Colonic mucosa (tissue), 4 donors: ENCODE measurements at places on chromosomes 3 and 15.

DNA sequence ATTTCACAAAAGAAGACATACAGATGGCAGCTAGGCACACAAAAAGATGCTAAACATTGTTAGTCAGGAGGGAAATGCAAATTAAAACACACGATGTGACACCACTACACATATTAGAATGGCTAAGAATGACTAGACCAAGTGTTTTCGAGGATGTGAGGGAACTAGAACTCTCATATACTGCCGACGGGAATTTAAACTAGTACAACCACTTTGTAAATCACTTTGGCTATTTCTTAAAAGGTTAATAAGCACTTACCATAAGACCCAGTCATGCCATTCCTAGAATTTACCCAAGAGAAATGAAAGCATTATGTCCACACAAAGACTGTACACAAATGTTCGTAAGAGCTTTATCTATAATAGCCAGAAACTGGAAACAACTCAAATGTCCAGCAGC lies 5.6 kb downstream of the CEP70 start:
- DNase-seq = no peak

DNA sequence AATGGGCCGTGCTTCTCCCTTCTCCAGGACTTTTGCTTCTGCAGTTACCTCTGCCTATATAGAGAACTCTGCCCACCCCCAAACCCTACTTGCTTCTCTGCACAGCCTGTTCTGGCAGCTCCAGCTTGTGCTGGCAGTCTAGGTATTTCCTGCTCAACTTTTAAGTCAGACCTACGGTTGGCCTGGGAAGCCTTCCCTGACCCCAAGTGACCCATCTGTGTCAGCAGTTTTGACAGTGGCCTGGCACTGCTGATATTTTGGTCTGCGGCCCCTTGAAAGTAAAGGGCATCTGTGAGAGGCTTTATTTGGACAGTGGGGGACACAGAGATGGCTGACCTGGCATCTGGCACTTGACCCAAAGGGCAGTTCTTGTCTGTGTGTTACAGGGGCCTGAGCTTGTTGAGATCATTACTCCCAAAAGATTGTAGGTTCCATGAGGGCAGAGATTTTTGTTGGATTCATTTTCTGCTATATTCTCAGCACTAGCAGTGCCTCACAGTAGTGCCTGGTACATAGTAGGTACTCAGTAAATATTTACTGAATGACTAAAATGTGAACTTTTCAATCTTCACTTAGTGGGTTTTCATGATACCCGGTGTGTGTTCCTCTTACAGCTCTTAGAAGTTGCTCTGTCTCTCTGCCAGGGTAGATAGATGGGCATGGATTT lies 55.2 kb upstream of the TRAK1 start:
- DNase-seq = peak; percentile 25

DNA sequence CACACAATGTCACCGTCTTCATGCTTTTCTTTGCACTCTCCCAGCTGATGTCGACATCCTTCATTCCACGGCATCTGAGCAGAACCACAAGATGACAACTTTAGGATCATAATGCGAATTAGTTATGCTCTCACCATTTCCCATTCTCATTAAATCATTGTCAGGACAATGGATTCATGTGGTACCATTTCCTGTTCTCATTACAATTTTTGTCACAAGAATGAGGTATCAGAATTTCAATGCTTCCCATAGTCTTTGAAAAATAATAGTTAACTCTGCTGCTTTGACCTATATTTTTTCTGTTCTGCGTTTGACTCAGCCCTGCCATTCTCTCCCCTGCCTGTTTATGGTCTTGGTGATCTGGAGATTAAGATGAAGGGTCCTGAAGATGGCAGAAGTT lies 175.7 kb upstream of the MDFIC2 start:
- no peak for DNase-seq

GRCh38 chr3:122825460-122825859 lies 30.6 kb downstream of the SLC49A4 start:
- DNase-seq = no peak

GRCh38 chr15:81825136-81825535 lies 220.7 kb downstream of the MEX3B start:
- no peak for DNase-seq

GRCh38 chr15:101206176-101206591 lies 45.7 kb downstream of the CHSY1 start:
- DNase-seq = no peak

DNA sequence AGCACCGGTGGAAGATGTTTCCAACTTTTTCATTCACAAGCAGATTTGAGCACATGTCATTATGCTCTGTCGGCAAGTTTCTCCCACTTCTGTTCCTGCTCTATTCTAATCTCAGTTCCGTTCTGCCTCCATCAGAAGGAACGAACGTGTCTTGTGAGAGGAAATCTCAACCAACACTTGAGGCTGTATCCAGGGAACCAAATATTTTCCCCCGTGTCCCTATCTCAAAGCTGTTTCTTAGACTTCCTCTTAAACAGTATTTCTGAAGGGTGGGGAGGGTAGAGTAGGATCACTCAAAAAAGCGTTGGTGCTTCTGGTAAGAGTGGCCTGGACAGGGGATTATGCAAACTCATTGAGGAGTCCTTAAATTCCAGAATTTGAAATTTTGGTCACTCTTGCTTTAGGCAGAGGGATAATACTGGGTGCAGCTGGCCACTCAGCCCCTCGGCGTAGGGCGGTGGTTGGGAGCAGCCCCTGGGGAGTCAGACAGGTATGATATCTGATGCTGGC lies 54.9 kb downstream of the FRMD4B start:
- no peak for DNase-seq

GRCh38 chr3:65814845-65815578 lies 223.7 kb downstream of the MAGI1 start:
- no peak for DNase-seq

GRCh38 chr15:58115692-58116091 lies 22.5 kb upstream of the AQP9 start:
- no peak for DNase-seq

DNA sequence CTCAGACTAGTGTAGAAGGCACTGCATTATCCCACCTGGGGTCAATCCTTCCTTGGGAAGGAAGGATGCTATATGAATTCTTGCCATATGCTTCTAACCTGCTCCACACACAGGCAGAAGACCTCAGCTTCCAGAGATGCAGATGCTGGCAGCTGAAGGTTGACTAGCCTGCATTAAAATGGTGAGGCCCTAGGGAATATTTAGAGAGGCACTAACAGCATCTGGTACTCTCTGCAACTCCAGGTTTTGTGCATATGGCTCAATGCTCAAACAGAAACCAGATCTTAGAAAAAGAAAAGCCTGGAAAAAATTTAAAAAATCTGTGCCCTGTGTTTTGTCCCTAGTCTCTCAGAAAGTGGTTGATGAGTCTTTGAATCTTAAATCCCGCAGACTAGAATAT lies 56.0 kb upstream of the MYRIP start:
- no peak for DNase-seq

GRCh38 chr3:132325634-132326033 lies 8.4 kb downstream of the ACP3 start:
- no peak for DNase-seq

- no peak for DNase-seq
Observed at GRCh38 chr3:147987549-147987948, 578.4 kb downstream of the ZIC1 start.

GRCh38 chr15:56082263-56082761 lies 88.9 kb upstream of the NEDD4 start:
- no peak for DNase-seq

GRCh38 chr3:195807681-195808121 lies 4.0 kb downstream of the MUC4 start:
- DNase-seq = peak; percentile 52

DNA sequence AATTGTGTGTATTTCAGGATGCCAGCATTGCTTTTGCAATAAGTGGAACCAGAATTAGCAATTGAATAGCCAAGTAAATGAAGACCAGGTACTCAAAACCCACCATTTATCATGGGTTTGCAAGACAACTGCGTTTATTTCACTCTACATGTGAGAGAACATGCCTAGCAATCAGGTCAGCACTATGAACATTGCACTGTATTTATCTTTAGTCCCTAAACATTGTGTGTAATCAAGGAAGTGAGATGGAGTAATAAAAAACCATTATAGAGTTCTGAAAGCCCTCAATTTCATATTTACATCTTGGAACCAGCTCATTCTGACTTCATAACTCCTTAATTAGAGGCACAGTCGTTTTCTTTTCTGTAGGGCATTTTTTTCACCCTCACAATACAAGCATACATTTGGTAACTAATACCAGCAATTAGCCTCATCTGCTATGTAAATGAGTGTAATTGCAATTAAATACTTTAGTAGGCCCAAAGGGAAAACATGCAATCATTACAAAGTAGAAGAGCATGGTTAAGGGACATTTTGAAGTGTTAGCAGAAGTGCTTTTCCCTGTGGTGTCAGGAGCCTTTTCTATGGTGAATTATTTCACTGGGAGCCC lies 153.1 kb upstream of the DPH6 start:
- DNase-seq = no peak

- no peak for DNase-seq
Observed at GRCh38 chr15:66515901-66516322, 10.8 kb downstream of the ZWILCH start.

GRCh38 chr3:116770815-116771450 lies 61.4 kb downstream of the TUSC7 start:
- peak; percentile 67 for DNase-seq

DNA sequence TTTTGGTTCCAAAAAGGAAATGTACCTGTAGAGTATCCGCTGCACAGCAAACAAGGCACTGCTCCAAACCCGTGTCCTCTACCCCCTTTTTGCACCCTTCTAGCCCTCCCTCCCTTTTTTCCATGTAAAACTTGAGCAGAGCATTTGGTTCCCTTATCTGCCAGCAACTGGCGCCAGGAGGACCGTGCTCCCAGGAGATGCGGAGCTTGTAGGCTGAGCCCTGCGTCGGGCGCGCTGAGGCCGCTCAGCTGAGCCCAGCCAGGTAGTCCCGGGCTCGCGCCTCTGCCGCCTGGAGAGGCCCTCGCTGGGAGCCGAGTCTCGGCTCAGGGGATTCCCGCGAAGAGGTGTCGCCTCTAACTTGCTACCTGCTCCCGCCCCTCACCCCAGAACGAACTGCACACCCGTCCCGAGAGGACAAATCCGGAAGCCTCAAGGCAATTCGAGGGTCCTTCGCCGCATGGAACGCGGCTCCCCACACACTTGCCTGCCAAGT lies 575 bp downstream of the TRPM7 start:
- DNase-seq = no peak

DNA sequence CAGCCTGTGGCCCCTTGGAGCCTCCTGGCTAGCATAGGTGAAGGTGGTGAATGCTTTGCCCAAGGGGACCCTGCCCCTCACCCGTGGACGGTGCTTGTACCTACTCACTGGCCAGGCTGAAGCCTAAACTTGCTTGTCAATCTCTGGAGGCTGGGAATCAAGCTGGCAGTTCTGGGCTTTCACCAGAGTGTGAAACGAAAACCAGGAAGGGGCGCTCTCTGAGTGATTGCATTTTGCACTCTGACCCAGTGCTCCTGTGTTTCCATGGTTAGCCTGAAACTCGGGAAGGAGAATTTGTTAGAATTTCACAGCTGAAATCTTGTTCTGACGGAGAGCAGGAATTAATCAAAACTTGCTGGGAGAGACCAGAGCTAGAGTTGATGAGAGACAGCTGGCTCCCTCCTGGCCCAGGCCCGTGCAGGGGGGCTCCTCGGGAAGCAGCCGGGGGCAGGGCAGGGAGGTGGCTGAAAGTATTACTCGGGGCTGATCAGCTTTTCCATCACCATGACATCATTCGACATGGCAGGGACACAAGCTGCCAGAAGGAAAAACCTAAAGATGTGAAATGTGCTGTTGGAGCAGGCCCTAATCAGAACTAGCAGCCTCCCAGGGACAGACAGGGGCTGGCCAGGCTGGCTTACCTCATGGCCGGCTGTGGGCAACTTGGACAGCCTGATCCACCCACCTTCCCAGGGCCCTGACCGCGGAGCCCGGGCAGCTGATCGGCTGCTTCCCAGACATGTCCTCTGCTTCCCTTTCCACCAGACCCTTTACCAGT lies 323.6 kb upstream of the CTDSPL start:
- DNase-seq = no peak

- DNase-seq = peak; percentile 83
Observed at GRCh38 chr15:31328969-31329639, 2.5 kb downstream of the KLF13 start.

DNA sequence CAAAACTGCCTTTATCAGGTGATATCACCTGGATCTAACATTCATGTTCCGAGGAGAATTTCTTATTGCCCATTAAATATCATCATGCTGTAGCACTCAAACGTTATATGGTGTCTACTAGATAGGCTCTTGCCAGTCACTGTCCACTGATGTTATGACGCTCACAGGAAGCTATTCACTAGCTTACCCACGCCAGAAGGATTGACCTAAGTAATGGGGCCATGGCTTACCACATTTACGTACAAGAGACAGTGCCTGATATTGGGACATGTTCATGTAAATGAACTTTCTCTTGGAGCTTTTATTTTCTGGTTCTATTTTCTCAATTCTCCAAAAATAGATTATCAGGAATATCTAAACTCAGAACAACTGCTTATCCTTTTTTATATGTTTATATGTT lies 91.7 kb upstream of the NAALADL2 start:
- DNase-seq = no peak

DNA sequence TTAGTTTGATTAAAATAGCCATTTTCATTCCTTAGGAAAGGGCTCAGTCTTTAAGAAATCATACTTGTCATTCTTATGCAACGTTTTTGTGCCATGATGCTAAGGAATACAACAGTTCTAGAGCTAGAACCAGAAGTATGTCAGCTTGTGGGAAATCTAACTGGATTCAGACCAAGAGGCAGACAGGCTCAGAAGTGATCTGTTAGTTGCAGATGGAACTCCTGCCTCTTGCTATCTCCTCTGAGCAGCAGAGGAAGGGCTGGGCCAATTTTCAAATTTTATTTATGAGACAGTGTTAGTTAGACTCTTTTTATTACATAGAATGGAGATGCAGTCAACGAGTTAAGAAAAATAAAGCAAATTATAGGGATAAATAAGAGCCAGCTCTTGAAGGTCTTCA lies 48.5 kb upstream of the RYR3 start:
- no peak for DNase-seq

DNA sequence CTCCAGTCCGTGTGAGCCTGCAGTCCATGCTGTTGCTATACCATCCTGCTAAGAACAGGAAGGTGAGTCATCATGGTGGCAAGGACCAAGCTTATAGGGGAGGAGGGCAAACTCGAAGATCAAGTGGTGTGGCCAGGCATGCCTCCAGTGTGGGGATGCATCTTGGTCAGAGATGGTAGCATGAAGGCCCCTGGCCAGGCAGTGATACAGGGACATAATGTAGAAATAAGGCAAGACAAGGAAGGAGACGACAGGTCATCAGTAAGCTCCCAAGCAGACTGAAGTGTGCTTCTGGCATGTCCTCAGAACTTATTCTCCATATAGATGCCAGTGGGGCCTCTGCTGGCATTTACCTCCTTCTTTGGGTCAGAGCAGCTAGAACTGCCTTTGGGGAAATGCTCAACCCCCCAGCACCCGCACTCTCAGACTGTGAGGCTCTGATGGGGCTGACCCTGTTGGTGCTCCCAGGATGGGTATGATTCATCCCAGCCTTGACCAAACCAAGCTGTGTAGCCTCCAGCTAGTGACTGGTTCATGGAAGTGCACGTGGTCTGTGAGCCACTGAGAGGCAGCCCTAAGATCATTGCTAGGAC lies 52.5 kb upstream of the ATP2B2 start:
- no peak for DNase-seq
